ENCODE measurements at places on chromosomes 13 and 19. TPM values are rescaled to one million over a fixed set of nuclear protein-coding genes. Genes with fewer than 3 reads are reported as not detected.

The ZNF441 gene
- total RNA-seq = 3.2 TPM

The DCLK1 gene
- 2.2 TPM for total RNA-seq

The FCGBP gene
- total RNA-seq = 0.12 TPM

The CLIP3 gene
- 14.0 TPM for total RNA-seq

Data from glomerular endothelial cell (primary cell).